ENCODE measurements at places on chromosomes 3 and 15.
A peak's percentile ranks its signal among the peaks of the same experiment; 100 is the strongest.

DNA sequence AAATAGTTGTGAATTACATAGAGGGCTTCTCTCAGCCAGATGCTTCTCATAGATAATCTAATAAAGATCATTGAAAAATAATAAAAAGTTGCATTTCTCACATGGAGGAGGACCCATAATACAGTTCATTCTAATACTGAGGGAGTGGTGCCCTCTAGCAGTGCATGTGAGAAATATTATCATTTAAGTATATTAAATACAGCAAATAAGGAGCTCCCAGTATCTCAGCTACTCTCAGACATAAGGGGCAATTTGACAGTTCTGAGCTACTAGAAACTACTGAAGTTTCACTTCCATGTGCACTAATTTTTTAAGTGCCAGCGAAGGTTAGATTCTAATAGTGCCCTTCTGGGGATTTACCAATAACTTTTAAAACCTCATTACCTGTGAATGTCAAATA, 188.3 kb downstream of the IL5RA start:
- H3K27ac ChIP-seq = no peak overlapping the region
- DNase-seq = no peak
- no peaks in the 10 kb centered on the region for H3K36me3 ChIP-seq

DNA sequence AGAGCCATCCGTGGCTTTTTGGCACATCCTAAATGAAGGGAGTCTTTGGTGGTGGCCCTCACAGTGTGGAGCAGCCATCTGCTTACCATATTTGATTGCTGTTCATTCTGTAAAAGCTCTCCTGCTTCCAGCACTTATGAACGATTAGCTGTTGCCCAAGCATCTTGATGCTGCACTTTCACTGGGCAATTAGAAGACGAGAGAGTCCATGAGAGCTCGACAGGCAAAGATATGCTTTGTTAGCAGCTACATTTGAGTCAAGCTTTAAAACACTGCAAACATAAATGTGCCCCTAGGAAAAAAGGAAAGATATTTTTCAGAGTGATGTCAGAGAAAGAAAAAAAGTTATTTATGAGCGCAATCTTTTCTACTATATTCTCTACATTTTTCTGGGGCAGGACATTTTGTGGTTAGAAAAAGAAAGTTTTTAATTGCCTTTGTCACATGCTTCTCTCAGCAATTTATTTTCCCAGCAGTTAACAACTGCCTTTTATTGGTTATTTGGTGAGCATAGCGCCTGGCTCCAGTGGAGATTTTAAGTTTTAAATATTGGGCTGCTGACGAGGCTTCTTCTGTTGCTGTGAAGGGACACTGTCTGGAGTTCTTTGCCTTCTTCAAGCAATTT, 468.4 kb downstream of the C3orf38 start:
- H3K27me3 ChIP-seq = no peaks in the 10 kb centered on the region
- H3K4me1 ChIP-seq = no peaks in the 10 kb centered on the region
- H3K36me3 ChIP-seq = no peaks in the 10 kb centered on the region

GRCh38 chr15:81723701-81724100, 322.1 kb downstream of the MEX3B start:
- H3K4me3 ChIP-seq = no peak overlapping the region
- H3K4me1 ChIP-seq = no peaks in the 10 kb centered on the region
- H3K27me3 ChIP-seq = peaks cover 4% of the 10 kb centered on the region
- no peaks in the 10 kb centered on the region for H3K36me3 ChIP-seq
- H3K27ac ChIP-seq = no peak overlapping the region

DNA sequence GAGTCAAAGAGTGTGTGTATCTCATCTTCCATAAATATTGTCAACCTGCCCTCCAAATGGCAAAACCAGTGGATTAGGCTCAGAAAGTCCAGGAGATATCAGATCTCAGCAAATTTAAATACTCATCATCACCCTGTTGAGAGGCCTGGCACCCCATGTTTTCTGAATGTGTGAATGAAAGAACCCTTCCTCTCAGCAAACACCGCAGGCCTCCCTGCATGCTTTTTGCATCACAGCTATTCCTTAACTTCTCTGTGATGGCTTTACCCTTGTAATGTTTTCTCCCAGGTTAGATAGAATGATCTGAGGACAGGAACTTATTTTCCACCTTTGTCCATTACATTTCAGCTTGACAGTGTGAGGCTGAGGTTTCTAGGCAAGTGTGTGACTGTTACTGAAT, 43.6 kb upstream of the NMNAT3 start:
- H3K27ac ChIP-seq = no peak overlapping the region
- no peaks in the 10 kb centered on the region for H3K36me3 ChIP-seq
- no peak overlapping the region for H3K4me3 ChIP-seq
- H3K4me1 ChIP-seq = no peaks in the 10 kb centered on the region

GRCh38 chr15:51878446-51879386, 49.3 kb downstream of the TMOD3 start:
- H3K27me3 ChIP-seq = no peaks in the 10 kb centered on the region
- H3K4me1 ChIP-seq = peaks cover 45% of the 10 kb centered on the region
- peaks cover 5% of the 10 kb centered on the region for H3K36me3 ChIP-seq
- H3K27ac ChIP-seq = peak overlapping the region; percentile 67
- no peak overlapping the region for H3K4me3 ChIP-seq
- no peak for DNase-seq

DNA sequence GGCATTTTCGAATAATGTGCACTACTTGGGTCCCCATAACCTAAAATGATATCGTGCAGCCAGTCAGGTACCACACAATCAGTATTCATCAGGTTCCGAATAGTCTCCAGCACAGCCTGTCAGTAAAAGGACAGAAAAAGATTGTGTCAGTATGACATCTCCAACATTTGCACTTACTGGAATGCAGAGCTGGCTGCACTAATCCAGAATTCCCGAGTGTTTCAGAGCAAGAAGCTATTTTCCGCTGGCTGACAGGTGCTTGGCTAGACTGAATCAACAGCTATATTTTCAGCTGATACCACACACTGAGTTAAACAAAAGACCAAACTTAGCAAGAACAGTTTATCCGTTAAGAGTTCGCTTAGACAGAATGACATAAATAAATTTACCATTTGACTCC, 68.8 kb downstream of the AQR start:
- peak overlapping the region; percentile 52 for H3K27ac ChIP-seq
- H3K27me3 ChIP-seq = no peaks in the 10 kb centered on the region
- DNase-seq = no peak
- no peak overlapping the region for H3K4me3 ChIP-seq
- H3K36me3 ChIP-seq = peaks cover 32% of the 10 kb centered on the region

- H3K4me1 ChIP-seq = peaks cover 7% of the 10 kb centered on the region
- DNase-seq = peak; percentile 19
- no peak overlapping the region for H3K4me3 ChIP-seq
- H3K36me3 ChIP-seq = no peaks in the 10 kb centered on the region
- peaks cover 11% of the 10 kb centered on the region for H3K27me3 ChIP-seq
- no peak overlapping the region for H3K27ac ChIP-seq
Observed at GRCh38 chr3:192467230-192468140, 259.9 kb downstream of the FGF12 start.

DNA sequence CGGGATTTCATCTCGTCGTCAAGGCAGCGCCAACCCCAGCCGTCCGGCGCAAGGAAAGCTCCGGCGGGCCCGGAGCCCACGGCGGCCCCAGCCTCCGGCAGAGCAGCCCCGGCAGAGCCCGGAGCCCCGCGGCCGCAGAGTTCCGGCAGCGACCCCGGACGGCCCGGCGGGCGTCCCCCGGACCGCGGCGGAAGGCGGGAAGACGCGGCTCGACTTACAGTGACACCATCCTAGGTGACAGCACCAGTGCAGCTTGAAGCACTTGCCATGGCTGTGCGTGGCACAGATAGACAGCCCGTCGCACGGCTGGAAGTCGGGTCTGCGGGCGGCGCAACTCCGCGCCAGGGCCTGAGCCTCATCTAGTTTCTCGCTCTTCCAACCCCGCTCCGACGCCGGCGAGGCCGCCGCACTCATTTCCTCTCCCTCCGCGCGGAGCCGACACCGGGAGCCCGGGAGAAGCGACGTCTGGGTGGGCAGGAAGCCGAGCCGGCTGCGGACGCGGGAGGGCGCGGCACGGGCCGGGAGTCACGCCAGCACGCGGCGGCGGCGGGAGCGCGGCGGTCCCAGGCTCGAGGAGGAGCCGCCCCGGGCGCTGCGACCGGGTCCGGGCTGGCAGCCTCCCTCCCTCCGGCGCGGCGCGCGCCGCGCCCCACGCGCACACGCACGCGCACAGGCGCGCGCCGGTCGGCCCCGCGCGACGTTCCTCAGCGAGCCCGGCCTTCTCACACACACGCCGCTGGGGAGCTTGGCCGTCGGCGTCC, at the start of gene C3orf70:
Gene C3orf70 (minus strand): TSS at position 651 of the 761 bp plus-strand sequence. CDS start 237 bp downstream, at position 414.
- DNase-seq = peak; percentile 76
- H3K27ac ChIP-seq = peak within 1 kb of the TSS; percentile 76
- H3K4me1 ChIP-seq = peaks cover 4% of the 10 kb centered on the region
- peak within 1 kb of the TSS; percentile 51 for H3K4me3 ChIP-seq
- peaks cover 79% of the 10 kb centered on the region for H3K27me3 ChIP-seq

GRCh38 chr3:10371167-10371566, 50.3 kb upstream of the SEC13 start:
- no peaks in the 10 kb centered on the region for H3K36me3 ChIP-seq
- peaks cover 4% of the 10 kb centered on the region for H3K4me1 ChIP-seq
- no peak overlapping the region for H3K27ac ChIP-seq

DNA sequence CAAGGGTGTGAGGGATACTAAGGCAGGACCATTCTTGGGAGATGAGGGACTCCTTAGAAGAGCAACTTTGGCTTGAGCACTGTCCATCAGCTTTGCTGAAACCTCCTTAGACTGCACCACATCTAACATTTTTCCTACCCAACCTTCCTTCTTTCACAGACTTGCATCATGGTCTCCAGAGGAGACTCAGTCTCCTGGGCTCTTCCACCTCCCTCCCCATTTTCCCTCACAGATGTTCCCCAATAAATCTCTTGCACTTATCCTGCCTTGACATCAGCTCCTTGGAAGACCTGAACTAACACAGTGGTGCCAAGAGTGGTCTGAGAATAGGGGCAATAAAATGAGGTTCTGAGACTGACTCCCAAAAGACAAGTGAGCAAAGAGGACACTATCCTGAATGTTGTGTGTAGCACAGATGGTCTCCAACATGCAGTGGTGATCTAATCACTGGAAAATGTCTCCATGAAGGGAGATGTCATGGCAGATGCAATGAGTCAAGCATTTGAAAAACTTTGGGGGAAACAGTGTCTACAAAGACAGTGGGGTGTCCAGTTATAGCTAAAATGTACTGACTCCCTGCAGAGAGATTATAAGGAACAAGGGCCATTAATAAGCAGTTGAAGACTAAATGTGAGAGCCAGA, 26.0 kb upstream of the BOC start:
- H3K4me1 ChIP-seq = no peaks in the 10 kb centered on the region
- no peak overlapping the region for H3K4me3 ChIP-seq
- H3K27ac ChIP-seq = no peak overlapping the region
- DNase-seq = no peak
- H3K27me3 ChIP-seq = no peaks in the 10 kb centered on the region

All from heart right ventricle (tissue), 16 donors.